HFFc6 (cell line): ENCODE measurements at places on chromosomes 1 and 21.

DNA sequence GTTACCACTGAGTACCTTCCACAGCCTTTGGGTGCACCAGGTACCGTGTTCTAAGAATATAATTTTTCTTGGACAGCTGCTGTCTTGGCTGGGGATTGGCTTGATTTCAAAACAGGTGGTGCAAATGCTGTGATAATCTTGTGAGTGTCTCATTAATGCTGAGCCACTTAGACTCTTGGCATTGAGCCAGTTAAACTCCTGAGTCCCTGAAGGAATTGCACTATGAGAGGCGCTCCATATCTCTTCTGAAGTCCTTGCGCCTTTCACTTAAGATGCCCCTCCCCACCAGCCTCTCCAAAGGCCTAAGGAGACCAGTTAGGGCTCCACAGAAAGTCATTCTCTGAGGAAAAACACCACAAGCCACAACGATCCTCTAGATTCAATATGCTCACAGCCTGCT lies 51.0 kb downstream of the BACH1 start:
- no peak for DNase-seq

GRCh38 chr1:5754817-5755551 lies 237.2 kb downstream of the NPHP4 start:
- DNase-seq: no peak

GRCh38 chr1:50666849-50667248 lies 243.6 kb upstream of the DMRTA2 start:
- DNase-seq: no peak

DNA sequence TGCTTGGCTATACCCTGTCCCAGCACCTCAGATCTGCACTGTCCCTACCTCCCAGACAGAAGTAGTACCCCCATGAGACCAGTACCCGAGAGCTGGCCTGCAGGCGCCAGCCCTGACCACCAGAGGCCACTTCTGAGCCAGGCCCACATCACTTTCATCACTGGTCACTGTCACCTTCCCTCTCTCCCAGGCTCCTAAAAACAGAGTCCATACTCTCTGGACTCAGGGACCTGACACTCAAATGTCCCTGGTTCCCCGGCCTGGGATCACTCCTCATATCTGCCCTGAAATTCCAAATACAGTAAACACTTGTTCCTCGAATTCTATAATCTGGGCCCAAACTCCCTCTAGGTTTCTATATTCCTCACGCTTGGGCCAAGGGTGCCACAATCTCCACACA lies 18.7 kb downstream of the TMEM53 start:
- DNase-seq: no peak

DNA sequence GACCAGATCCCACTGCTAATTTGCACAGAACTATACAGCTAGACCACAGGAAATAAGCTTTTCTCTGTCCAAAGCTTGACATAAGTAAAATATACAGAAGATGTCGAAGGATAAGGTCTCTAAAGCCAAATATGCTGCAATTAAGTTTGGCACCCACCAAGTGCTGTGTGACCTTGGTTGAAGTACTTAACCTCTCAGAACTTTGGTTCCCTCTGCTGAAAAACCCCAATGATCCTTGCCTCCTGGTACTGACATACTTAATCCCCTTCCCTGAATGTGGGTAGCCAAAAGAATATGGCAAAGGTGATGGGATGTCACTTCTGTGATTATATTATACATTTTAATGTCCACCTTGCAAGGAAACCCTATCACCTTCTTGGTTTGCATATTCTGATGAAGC lies 290.5 kb downstream of the VAV3 start:
- no peak for DNase-seq

GRCh38 chr1:62089570-62089969 lies 105.1 kb upstream of the L1TD1 start:
- DNase-seq: no peak

- DNase-seq: no peak
Measured at GRCh38 chr1:197954718-197955418, 37.7 kb downstream of the LHX9 start.

GRCh38 chr1:11214698-11215380 lies 25.7 kb downstream of the ANGPTL7 start:
- DNase-seq: no peak

- DNase-seq: no peak
Measured at GRCh38 chr1:92274939-92275338, 23.8 kb downstream of the GLMN start.

DNA sequence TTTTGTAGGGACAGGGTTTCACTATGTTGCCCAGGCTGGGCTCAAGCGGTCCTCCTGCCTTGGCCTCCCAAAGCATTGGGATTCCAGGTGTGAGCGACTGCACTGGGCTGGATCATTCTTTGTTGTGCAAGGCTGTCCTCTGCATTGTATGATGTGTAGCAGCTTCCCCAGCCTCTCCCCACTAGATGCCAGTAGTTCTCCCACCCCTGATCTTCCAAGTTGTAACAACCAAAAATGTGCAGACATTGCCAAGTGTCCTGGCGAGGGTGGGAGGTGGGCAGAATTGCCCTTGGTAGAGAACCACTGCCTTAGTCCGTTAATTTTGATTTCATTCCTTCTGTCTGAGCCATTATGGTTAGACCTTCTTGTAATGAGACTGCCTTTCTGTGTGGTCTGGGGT lies 7.2 kb downstream of the GALNT2 start:
- DNase-seq: no peak

GRCh38 chr1:234755449-234755863 lies 145.5 kb upstream of the IRF2BP2 start:
- peak; percentile 79 for DNase-seq

GRCh38 chr1:80251591-80251990 lies 1245.1 kb upstream of the ADGRL4 start:
- DNase-seq: no peak

GRCh38 chr1:173190101-173190936 lies 16.8 kb downstream of the TNFSF4 start:
- DNase-seq: peak; percentile 62

DNA sequence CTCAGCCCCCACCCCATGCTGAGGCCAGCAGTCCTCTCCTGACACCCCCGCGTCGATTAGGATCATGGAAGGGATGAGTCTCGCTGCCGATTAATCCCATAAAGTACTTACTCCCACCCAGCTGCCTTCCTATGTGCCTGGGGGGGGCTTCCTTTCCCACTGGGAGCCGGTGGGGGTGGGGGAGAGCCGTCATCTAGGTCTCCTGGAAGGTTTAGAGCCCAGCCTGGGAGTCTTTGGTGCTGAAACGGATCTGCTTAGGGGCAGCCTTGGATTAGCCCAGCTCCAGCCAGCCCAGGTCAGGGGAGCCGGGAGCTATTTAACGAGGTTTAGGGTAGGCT lies 9.8 kb downstream of the SAMD11 start:
- no peak for DNase-seq

DNA sequence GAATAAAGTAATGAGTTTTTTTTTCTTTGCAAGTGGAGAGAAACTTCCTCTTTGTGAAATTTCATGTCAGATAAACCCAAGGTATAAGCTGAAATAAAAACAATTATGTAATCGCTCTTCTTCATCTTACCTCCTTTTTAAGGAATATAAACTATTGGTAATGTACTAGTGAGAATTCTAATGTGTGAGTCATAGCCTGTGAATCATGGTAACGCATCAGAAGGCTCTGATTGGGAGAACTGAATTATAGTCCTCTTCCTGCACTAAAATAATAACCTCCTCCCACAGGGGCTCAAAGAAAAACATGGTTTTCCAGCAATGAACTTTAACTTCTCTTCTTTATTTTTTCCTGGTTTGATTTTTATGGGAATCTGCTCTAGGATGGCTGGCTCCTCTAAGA lies 57.1 kb upstream of the COX20 start:
- peak; percentile 70 for DNase-seq

DNA sequence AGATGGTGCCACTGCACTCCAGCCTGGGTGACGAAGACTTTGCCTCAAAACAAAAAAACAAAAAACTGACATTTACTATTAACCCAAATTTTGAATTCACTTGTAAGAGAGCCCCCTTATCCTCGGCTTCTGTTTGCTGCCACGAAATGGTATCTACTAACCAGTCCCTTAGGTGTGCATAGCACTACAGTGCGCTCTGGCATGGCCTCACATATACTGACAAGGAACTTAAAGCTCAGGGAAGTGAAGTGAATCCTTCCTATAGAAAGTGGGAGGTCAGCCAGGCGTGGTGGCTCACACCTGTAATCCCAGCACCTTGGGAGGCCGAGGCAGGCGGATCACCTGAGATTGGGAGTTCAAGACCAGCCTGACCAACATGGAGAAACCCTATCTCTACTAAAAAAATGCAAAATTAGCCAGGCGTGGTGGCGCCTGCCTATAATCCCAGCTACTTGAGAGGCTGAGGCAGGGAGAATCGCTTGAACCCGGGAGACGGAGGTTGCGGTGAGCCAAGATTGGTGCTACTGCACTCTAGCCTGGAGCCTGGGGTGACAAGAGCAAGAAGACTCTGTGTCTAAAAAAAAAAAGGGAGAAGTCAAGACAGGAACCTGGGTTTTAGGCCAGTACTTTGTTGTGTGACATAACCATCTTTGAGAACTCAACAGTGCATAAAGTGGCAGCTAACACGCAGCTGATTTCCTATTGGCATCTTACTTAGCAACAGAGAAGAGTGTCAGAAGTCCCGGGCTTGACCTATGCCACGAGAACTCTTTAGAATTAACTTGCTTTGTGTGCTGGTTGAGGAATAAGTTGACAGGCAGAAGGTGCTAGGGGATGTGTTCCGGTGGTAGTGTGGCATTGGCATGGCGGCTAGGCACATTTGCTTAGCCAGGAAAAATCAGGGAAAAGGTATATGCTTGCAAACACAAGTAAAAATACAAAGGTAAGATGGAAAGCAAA lies 16.8 kb downstream of the ERRFI1 start:
- DNase-seq: no peak

- DNase-seq: no peak
Measured at GRCh38 chr1:240991230-240991629, 365.8 kb downstream of the RGS7 start.

- DNase-seq: no peak
Measured at GRCh38 chr1:180152588-180152987, 2.1 kb upstream of the QSOX1 start.

DNA sequence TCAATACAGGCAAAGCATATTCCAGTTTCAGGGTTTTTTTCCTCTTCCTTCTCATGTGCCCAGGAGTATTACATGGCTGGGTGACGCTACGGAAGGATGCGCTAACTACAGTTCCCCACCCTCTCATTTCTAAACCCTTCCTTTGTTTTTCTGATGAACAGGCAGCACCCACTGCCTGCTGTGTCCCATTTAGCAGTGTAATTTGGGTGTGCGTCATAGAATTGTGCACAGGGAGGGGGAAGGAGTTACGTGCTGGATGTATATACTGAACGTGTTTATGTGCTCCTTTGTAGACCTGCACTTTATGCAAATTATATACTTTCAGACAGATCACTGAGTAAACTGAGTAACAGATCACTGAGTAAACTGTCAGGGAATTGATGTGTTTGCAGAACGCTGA lies 44.5 kb downstream of the ELAPOR1 start:
- DNase-seq: no peak

- DNase-seq: no peak
Measured at GRCh38 chr1:228513236-228513900, 26.2 kb downstream of the RNF187 start.

DNA sequence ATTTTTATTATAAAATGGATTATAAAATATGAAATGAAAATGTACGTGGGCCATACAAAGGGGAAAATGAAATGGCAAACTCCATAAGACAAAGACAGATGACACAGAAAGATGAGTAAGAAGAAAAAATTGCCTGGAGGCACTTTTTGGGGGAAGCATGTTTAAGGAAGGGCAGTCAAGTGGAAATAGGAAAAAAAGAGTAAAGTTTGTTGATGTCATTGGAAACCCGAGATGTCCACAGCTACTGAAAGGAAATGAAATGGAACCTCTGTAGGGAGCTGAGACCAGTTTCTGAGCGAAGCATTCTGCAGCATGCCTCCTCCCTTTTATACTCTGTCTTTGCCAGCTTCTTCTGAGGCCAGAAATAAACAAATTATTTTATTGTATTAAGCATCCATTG lies 203.4 kb upstream of the UBE2U start:
- DNase-seq: peak; percentile 65

DNA sequence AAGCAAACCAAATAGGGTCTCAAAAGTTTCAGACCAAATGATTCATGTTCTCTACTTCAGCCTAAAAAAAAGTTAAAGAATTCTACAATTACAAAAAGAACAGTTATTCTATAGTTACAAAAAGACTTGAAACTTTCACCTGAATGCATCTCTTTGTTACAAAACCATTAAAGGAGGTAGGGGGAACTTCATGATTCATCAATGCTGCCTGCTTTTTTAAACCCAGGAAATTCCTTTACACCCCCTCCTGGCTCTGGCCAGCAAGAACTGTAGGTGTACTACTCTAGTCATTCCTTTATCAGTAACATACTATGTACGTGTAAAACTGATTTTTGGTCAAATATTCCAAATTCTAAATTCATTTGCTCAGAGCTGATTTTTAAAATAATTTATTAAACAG lies 5.0 kb downstream of the FAF1 start:
- DNase-seq: no peak

DNA sequence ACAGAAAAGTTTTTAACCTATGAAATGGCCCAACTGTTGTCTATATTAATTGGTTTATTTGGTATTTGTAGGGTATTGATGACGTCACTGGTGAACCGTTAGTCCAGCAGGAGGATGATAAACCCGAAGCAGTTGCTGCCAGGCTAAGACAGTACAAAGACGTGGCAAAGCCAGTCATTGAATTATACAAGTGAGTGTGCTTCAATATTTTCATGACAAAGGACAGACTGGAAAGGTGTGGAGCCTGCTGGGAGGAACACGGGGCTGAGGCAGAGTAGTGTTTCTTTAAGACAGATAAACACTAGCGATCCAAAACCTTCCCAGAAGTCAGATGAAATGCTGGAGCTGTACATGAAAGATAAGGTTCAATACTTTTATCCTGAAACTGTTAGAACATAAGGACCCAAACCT lies 76.7 kb downstream of the AK4 start:
- DNase-seq: no peak

DNA sequence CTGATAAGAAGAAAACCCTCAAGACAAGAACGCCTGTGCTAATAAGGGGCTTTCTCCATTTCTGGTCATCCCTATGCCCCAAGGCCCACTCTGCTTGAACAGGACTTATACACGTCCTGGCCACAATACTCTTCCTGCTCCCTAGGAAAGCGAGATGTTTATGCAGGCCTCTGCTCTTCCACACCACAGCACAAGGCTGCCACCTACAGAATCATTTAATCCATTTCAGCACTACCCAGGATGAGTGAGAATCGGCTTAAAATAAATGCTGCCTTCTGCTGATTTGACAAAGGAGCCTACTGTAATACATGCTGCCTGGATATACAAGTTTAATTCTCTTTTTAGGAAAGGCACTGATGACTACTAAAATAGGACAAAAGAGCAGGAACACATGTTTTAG lies 29.4 kb downstream of the FRRS1 start:
- DNase-seq: peak; percentile 51

GRCh38 chr21:28489162-28489561 lies 503.5 kb downstream of the LTN1 start:
- DNase-seq: no peak
